Activated naive CD4-positive, alpha-beta T cell treated with anti-CD3 and anti-CD28 coated beads for 36 hours (primary cell): ENCODE measurements at places on chromosomes 12 and 14.
A peak's percentile ranks its signal among the peaks of the same experiment; 100 is the strongest.

DNA sequence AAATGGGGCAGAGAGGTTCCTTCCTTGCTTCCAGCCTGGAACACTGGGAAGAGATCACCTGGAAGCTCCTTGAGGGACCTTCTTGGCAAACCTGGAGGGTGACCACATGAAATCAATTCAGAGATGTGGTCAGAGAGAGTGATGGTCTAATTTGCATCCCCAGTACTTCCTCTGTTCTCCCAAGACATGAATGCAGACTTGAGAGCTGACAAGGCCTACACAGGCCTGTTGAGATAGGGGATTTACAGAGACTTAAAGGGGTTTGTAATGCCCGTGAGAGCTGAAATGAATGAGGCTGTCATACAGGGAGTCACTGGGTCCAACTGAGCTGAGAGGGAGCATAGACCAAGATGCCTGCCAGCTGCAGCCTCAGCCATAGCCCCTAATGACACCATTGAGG is 45.1 kb downstream of the TMX1 start:
- no peak for DNase-seq

DNA sequence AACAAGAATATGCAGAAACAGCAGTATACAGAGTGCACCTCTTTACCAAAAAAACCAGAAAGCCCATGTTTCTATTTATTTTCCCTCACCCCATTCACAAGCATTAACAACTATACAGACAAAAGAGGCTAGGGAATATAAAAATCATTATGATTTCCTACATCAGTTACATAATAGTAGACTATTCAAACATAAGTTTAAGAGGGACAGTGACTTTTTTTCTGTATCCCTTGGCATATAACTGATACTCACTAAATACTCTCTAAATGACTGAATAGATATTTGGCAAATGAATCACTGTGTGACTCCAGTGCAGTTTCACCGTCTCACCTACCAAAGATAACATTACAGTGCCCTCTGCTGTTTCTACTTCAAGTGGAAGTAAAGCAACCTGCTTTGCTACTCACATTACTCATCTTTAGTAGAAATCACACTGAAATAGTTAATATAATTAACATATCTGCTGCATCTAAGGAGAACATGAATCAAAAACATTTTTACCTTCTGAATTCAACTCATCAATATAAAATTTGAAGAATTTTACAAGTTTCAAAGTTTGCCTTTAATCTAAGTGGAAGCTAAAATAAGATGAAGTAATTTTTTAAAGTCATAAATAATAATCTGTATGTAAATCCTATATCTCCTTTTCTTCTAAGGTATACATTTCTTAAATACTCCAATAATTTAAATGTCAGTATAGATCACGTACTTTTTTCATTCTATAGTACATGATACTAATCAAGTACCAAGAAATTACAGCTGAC is 103.8 kb downstream of the OSBPL8 start:
- DNase-seq = peak; percentile 52

DNA sequence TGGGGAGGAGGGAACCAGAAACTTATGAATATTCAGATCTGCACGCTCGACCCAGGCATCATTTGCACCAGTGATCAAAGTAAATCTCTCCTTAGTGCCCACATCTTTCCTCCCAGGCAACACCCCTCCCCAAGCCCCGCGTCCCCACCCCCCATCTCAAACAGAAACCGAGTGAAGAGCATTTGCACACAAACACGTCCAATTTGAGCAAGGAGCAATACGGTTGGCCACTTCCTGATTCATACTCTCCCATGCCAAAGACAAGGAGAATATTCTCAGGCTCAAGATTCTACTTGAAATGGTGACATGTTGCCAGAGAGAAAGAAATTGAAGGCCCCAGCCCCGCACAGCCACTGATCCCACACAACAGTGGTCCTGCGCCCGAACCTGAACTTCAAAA is 7.1 kb downstream of the FOXN3 start:
- DNase-seq = no peak

- no peak for DNase-seq
Measured at GRCh38 chr12:66380769-66381535, 78.7 kb downstream of the HELB start.

GRCh38 chr14:71538938-71539649 is 393.1 kb upstream of the RGS6 start:
- DNase-seq = no peak

- DNase-seq = no peak
Measured at GRCh38 chr12:90631591-90632212, 323.3 kb downstream of the CCER1 start.

- no peak for DNase-seq
Measured at GRCh38 chr14:29717901-29718300, 209.7 kb downstream of the PRKD1 start.

- DNase-seq = no peak
Measured at GRCh38 chr12:1289371-1290155, 298.5 kb downstream of the ERC1 start.

- no peak for DNase-seq
Measured at GRCh38 chr14:92890830-92891588, 31.9 kb upstream of the CHGA start.

DNA sequence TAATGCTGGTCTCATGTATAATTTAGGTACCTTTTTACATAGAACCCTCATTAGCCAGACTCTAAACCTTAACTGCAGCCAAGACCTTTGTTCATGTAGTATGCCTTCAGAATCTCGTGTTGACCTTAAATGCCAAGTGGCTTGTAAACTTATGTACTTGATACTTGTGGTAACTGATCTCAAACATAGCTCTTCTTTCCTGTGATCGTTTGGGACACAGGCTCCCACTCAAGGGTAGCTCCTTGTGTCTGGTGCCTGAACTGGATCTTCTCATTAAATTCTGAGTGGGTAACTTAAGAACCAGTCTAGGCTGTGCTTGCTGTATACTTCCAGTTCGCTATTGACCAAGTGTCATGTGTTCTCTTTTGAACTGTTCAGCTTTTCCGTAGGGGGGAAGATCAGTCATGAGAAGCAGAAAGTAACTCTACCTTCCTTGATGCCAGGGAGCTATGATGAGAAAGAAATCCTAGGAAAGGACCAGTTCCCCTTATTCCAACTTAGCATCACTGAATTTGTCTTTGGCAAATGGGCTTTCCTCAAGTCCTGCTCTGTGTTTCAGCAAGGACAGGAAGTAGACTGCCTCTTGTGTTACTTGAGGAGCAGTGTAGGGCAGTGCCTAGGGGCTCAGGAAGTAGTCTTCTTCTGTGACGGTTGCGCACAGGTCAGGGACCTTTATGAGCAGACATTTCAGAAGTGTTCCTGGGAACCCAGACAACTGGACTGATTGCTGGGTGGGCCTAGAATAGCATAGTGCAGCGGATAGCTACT is 2.5 kb downstream of the LGALS3 start:
- DNase-seq = no peak

DNA sequence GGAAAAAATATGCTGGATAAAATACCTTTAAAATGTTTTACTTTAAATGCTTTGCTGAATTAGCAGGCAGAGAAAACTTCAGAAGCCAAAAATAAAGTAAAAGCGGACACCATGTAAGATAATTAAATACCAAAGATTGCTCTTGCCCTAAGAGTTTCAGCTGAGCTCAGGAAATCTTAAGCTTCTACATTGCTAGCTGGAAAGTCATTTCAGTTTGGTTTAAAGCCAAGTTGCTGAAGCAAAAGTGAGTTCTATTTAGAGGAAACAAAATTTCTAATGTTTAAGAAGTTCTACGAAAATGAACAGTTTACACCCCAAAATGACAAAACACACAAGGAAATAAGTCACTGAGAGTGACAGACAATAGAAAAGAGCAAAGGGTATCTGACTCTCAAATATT is 310.0 kb downstream of the ADAMTS20 start:
- DNase-seq = no peak

DNA sequence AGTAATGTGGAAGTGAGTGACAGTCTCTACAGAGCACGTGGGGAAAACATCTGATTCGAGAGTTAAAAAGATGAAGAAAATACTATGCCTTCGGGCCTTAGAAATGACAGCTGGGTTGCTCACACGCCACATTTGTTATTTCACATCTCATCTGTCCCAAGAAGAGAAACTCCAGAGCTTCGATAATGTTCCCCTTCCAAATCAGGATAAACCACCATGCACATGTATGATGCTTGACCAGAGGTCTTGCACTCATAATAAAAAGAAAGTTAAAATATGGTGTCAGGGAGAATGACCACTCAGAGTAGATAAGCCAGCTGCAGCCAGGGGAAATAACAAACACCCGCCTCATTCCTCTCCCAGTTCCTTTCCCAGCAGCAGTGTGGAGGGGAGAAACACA is 34.6 kb downstream of the NIN start:
- DNase-seq = no peak

- peak; percentile 18 for DNase-seq
Measured at GRCh38 chr12:1629338-1630132, 504 bp downstream of the WNT5B start.

GRCh38 chr14:93319494-93319893 is 13.3 kb downstream of the BTBD7 start:
- no peak for DNase-seq

DNA sequence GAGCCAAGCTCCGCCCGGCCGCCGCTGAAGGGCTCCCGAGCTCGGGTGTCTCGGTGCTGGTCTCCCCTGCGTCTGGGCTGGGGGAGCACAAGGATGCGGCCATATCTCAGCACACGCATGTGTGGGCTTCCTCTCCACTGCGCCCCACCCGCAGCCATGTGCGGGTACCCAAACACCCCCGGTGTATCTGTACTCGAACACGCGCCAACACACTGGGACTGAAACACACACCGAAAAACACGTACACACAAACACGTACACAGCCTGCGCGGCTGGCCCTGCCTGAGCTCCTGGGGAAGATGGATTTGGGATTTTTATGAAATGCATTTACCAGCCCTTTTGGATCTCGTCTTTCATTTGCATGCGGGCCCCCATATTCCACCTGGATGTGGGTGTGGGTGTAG is 897 bp upstream of the TBX3 start:
- DNase-seq = no peak
